PC-3 (cell line): ENCODE measurements at places on chromosomes 5 and 9. TPM values are rescaled to one million over a fixed set of nuclear protein-coding genes. Genes with fewer than 3 reads are reported as not detected.

The PCDHA11 gene
- total RNA-seq: 0.33 TPM in 1 of 2 replicates, not detected in the other

The TRIP13 gene
- 56.4 and 69.0 TPM in 2 replicates for total RNA-seq

The OBP2B gene
- not detected in 2 replicates for total RNA-seq

The HDHD3 gene
- total RNA-seq: 17.8 and 19.2 TPM in 2 replicates

The LHX3 gene
- not detected in 2 replicates for total RNA-seq

The CCDC69 gene
- 19.2 and 26.4 TPM in 2 replicates for total RNA-seq

The RBM22 gene
- 27.3 and 31.6 TPM in 2 replicates for total RNA-seq

The IFNA21 gene
- not detected in 2 replicates for total RNA-seq

The KIF12 gene
- total RNA-seq: 4.4 and 6.3 TPM in 2 replicates

The TBC1D13 gene
- total RNA-seq: 15.0 and 18.8 TPM in 2 replicates

DNA sequence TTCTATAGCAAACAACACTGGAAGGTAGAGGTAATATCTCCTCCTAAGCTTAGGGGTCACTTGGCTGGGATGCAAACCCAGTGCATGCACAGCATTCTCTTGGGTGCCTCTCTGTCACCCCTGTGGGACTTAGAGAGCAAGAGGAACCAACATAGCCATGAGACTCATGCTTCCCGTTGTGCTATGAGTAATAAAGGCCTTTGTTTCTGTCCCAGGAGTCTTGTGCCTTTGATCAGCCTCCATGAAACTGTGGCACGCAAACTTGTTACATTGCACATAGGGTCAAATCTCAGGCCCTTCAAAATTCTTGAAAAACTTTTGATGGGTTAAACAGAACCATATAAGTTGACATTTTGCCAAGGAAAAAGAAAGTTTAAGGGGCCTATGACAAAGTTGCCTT, 272.8 kb downstream of the TAF11L14 start:
- DNase-seq: no peak

DNA sequence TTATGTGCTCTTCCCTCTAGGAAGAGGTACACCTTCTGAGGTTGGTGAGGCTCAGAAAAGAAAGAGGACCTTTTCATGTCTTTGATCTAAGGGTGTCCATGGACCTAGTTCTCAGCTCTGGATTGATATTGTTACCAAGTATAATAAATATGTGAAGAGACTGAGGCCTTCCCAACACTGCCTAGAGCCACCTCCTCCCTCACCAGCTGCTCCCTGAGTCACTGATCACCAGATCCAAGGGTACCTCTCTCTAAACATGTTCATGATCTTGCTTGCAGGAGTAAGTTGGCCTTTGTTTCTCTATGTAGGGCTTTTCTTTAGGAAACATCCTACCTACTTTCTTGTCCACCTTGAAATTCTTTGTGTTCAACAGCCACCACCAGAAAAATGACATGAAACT, 218.8 kb upstream of the ADRA1B start:
- DNase-seq: no peak

GRCh38 chr5:112349371-112349770, 69.7 kb downstream of the EPB41L4A start:
- no peak for DNase-seq

- no peak for DNase-seq
Measured at GRCh38 chr5:109152565-109152964, 257.2 kb downstream of the PJA2 start.

DNA sequence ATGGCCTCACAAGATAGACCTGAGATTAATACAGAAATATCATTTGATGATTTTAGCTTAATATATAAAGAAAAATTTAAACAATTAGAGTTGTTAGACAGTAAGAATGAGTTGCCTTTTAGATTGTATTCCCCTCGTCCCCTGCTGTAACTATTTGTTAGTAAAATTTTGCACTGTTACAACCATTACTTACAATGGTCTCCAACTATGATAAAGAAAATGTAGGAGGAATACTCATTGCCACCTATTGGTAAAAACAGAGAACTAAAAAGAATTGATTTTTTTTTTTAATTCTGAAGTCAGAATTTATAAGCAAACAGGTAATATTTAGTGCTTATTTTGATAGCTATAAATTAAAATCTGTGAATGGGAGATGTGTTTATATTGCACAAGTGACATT, 937.6 kb downstream of the TLE4 start:
- peak; percentile 3 for DNase-seq

GRCh38 chr9:8628791-8629190, 829.2 kb upstream of the DMAC1 start:
- no peak for DNase-seq

DNA sequence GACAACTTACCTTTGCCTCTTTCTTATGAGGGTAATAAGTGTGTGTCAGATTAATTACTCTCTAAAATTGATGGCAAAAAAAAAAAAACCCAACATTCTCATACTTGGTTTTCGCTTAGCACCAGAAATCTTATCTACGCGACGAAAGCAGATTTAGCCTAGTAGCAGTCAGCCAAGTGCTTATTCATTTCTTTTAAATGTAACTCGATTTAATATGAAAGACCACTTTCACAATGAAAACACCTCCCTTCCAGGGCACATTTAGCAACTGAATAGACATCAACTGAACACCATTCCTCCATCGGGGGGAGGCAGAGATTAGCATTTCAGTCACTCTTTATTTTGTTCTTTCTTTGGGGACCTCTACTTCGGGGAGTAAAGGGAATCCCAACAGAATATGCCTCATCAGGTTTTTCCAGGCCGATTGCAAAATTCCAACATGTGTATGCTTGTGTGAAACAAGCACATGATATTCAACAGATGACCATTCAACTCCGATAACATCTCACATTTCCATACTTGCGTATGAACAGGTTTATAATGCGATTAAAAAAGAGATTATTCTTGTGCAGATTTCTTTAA, 124.1 kb upstream of the RETREG1 start:
- no peak for DNase-seq

GRCh38 chr9:85041466-85042137, 372.1 kb downstream of the NTRK2 start:
- no peak for DNase-seq

DNA sequence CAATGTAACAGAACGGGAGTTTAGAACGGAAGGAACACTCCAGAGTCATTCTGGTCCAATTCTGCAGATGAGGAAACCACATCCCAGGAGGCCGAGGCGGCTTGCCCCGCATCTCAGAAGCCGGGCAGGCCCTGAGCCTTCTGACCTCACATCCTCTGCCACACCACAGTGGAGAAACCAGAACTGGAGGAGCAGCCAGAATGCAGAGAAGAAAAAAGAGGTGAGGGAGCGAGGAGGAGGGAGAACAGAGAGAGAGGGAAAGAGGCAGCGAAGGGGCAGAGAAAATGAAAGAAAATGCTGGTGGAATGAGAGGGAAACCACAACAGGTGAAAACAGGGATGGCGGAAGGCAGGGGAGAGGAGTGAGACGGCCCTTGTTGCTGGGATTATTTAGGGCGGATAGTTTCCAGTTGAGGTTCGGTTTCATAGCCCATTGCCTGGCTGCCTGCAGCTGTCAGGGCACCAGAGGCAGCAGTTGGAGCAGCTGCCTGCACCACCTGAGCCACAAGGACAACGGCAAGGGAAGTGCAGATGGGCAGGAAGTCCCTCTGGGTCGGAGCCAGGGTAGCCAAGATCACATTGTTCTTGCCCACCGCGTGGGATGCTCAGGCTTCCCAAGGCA, at the start of gene HMHB1:
Gene HMHB1 (plus strand): TSS at position 77 of the 621 bp plus-strand sequence.
- no peak for DNase-seq

DNA sequence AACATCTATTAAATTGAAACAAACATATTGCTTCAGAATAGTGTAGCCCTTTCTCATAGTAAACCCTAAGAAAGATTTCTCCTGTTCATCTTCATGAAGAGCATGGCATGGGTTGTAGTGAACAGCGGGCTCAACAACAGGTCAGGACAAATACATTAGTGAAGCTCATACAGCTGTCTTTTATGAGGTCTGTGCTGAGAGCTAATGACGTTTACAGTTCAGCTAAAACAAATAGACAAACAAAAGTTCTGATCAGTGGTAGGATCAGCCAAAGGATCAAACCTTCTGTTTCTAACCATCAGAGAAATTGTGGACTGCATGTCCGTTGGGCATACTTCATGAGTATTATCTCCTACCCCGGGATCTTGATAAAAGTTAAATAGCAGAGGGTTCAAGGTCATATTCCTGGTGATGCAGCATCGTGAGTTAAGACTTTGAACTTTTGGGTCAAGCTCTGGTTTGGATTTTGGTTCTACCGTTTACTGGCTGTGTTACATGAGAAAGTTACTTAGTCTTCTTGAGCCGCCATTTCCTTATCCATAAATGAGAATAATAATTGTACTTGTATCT, 37.9 kb downstream of the ACO1 start:
- DNase-seq: no peak

GRCh38 chr5:139788294-139788910, 7.2 kb upstream of the PSD2 start:
- no peak for DNase-seq

- no peak for DNase-seq
Measured at GRCh38 chr5:80503641-80504040, 15.7 kb downstream of the FAM151B start.

DNA sequence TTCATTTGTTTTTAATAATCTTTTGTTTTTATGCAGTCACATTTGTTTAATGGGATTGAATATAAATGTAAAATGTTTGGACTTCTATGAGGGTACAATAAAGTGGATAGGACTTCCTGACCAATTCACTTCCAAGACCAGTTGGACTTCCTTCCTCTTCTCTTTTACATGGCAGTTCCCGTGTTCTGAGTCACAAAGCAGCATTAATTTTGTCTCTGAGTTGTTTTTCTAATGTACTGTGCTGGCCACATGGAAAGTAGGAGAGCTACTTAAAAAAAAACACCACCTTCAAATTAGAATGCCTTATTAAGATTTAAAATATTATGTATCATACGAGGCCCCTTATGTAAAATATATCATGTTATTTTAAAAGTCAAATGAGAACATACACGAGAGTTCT, 87.3 kb downstream of the CCDC171 start:
- DNase-seq: no peak

DNA sequence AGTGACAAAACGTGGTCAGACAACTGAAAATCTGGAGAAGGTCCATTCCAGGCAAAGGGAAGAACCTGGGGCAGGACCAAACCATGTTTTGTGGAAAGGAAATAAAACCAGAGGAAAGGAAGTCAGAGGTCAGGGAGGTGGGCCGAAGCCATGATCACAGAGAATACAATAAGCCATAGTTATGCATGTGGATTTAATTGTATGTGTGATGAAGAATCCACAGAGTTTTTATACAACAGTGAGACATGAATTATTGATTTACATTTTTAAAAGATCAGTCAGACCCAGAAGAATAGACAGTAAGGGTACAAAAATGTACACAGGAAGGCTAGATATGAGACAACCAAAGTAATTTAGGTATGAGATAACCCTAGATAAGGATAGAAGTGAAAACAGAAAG, 20.8 kb downstream of the TTC33 start:
- peak; percentile 67 for DNase-seq

DNA sequence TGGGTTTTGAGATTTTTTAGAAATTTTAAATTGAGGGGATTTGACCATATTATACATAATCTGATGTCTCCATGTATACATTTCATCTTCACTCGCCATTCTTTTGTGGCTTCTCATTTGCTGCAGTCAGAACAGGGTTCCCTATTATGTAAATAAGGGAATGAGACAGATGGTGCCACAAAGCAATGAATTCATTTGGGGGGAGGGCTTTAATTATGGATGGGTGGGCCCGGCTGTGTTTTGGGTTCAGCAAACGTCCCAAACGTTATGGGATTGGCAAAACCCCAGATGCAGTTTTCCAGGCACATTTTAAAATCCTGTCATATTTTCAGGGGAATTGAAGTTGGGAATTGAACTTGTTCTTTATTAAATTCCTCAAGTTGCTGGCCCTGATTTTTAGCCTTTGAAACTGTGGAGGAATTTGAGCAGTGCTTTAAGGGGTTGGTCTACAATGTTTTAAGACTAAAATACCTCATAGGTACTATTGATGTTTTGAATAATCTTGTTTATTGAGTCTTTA, 558.5 kb upstream of the ZNF462 start:
- DNase-seq: no peak

DNA sequence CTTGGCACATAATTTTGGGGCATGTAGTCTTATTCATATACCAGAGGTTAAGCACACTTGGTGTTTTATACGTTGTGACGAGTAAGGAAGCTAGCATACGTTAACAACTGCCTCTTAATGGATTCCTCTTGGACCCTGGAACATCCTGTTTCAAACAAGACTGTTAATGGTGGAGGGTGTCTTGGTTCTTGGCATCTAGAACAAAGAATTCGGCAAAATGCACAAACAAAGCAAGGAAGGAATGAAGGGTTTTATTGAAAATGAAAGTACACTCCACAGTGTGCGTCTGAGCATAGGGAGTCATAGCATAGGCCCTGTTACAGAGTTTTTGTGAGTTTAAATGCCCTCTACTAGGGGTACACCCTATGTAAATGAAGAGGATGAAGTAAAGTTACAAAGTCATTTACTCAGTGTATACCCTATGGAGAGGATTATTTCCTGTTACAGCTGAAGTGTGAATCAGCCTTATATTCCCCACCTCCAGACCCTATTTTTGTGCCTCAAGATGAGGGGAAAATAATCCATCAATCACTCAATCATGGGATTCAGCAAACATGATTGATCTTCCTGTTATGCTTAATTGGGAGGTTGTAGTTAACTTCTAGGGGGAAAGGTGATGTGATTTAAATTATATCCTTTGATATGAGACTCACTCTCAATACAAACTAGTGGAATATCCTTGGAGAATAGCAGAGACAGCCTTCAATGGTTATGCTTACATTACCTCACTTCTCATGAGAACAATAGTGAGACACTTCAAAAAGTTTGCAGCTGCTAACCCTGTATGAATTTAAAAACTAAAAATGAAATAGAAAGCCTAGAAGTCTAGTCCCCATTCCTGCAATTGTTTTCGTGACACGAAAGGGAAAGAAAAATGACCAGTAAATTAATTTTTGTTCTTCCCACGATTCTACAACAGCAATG, 84.9 kb upstream of the MYO10 start:
- no peak for DNase-seq

DNA sequence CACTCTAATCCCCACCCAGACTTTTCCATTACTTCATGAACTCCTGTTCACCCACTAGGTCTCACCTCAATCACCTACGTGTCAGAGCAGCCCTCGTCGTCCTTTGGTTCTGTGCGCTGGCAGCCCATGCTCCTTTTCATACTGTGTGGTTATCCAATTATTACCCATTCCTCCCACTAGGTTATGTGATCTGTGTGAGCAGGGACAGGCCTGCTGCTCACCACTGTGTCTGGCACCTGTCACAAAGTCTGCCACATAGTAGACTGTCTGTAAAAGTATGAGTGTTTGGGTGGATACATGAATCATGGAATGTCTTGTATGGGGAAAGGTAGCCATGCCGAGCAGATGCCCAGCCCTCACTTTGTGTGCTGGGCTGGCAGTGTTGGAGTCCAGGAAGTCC, 12.1 kb upstream of the SMAD5 start:
- no peak for DNase-seq

DNA sequence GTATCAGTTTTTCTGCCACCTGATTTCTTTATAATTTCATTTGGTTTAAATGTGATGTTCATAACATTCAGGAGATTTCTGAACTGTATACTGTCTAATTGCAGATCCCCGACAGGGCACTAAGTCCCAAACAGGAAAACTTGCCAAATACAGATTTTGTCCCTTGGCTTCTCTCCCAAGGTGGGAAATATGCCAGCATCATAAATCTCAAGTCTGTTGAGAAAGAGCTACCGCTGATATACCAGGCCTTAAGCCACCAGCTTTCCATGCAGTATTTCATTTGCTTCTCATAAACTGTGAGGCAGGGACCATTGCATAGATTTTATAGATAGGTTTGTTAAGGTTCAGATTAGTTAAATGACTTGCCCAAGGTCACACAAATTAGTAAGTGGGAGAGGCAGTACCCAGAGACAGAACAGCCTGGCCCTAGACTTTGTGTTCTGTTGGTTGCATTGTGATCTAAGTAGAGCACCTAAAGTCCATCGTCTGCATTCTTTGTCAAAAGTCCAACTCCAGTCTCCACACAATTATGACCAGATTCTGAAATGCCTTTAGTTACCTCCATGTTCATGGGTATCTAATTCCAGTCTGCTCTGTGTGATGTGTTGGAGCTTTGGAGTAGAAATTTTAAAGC, 16.2 kb downstream of the GPR21 start:
- no peak for DNase-seq
